ENCODE measurements at places on chromosomes 4 and X.

DNA sequence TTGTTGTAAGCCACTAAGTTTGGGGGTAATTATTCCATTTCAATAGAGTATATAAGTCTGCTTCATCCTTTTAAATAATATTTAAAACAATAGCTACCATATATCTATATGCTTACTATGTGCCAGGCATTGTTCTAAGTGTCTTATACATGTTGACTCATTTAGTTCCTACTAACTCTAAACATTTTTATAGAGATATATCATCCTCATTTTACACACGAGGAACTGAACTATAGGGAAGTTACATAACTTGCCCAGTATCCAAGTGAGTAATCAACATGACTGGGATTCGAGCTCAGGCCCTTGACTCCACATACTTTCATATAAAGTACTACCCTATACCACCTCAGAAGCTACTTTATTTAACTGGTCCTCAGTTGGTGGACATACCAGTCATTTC lies 175.3 kb upstream of the RAI2 start:
- DNase-seq: no peak

GRCh38 chr4:14446311-14446710 lies 556.0 kb upstream of the CPEB2 start:
- no peak for DNase-seq

DNA sequence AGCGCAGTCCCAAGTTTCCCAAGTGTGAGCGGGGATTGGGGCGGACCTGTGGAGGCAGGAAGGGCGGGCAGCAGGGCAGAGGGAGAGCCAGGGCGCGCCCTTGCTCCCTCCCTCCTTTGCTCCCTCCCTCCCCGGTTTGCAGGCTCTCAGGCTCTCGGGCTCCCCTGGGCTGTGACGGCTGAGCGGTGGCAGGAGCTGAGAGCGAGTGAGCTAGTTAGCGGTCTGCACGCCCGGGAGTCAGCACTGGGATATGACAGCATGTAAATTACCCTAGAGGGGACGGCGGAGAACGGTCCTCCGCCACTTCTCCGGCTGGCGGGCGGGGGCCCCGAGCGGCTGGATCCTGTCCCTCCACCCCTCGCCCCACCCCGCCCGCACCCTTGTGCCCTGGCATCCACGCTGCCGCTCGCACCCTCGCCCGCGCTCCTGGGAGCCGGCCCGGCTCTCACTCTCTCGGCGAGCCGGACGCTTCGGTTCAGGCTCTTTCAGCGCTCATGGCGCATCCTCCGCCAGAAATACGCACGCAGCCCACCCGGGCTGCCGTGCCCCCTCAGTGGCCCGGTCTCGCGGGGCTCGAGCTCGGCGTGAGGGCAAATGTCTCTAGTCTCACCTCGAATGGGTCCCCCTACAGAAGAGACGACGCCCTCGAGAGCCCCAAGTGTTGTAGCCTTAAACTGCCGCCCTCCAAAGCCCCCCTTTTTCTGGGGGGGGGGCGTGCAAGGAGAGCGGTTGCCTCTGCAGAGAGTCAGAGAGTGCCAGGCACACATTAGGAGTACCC lies at the start of gene TSC22D3:
Gene TSC22D3 (minus strand): TSS at position 54 of the 778 bp plus-strand sequence. CDS start 368 bp downstream, outside the sequence.
- DNase-seq: peak; percentile 44

DNA sequence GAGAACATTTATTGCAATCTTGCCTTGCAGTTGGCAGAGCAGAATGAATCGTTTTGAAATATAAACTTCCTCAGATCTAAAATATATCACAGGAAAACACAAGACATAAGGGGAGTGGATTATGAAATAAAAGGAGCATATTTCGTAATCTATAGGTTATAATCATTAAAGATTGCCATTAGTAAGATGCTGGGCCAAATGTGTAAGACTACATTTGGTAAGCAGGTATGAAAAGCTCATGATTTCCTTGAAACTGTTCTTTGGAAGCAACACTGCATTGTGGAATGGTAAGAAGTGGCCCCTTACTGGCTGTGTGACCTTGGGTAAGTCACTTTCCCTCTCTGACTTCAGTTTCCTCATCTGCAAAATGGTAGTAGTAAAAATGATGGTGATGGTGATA lies 68.3 kb downstream of the AFF2 start:
- no peak for DNase-seq

GRCh38 chr4:8315435-8316250 lies 46.1 kb downstream of the HTRA3 start:
- peak; percentile 48 for DNase-seq

GRCh38 chr4:165124488-165124887 lies 11.8 kb upstream of the TMEM192 start:
- DNase-seq: no peak

GRCh38 chrX:69028006-69028760 lies 137.1 kb downstream of the PJA1 start:
- DNase-seq: no peak

- DNase-seq: no peak
Observed at GRCh38 chr4:168336837-168337549, 18.4 kb upstream of the DDX60 start.

DNA sequence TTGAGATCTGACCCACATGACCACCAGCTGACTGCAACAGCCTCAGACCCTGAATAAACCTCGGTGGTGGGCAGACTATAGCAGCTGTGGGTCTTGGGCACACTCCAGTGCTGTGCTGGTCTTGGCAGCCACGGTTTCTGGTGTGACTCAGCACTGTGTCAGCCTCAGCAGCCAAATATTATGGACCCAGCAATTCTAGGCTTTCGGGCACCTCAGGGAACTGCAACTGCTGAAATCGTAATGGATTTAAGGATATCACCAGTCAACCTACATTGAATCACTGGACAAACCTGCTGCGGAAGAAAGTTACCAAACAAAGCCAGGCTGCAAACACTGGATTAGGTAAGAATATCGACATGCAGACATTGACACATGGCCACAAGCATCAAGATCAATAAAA lies 10.5 kb upstream of the UBE2NL start:
- no peak for DNase-seq

DNA sequence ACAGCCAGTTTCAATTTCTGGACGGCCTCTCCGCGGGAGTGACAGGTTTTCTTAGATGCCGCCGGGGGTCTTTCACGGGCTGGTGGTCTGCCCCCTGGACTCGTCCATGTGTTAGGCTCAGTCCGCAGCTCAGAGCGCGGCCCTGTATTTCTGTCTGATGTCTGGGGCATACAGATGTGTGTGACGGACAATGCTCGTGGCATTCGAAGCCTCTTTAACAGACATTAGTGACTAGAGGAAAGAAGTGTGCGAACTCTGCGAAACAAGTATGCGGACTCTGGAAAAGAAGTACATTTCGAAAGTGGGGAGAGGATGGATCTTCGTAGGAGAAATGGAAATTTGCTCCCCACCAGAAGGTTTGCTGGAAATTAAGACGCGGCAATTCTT lies 793 bp upstream of the DCUN1D4 start:
- DNase-seq: no peak

DNA sequence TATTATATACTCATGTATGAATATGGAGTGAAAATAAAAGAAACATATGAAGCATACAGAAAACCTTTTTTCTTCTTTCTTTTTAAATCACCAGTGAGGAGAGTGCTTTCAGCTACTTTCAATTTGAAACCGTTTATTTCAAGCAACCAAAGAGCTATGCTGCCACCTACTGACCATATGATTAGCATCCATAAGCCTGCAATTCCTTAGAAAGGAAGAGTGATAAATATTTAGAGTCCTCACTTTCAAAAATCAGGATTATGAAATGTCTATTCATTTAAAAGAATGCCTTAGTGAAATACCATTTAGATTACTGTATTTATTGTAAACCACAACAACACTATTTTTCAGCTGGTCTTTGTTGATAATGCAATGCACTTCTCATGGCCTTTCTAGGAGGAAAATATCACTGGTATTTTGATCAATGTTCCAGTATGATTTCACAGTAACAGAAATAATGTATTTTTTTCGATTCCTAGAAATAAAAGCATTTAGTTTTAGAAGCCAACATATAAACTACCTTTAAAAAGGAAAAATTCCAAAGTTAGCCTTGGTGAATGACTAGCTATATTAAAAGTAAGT lies 667.6 kb downstream of the PCDH18 start:
- peak; percentile 5 for DNase-seq

DNA sequence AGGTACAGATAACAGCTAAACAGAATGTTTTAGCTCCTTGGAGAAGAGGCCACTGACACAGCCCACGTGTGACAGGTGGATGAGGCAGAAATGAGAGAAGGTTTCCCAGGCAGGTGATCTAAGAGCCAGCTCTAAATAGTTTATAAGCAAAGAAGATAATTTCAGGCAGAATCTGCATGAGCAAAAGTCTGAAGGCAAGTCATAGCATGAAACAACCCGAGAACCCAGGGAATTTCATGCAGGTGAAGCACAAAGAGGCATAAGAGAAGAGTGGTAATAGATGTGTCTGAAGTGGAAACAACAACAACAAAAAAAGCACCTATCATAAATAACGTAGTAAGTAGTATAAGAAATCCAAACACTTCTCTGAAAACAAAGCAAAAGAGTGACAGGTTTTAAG lies 275.8 kb upstream of the CPEB2 start:
- no peak for DNase-seq

DNA sequence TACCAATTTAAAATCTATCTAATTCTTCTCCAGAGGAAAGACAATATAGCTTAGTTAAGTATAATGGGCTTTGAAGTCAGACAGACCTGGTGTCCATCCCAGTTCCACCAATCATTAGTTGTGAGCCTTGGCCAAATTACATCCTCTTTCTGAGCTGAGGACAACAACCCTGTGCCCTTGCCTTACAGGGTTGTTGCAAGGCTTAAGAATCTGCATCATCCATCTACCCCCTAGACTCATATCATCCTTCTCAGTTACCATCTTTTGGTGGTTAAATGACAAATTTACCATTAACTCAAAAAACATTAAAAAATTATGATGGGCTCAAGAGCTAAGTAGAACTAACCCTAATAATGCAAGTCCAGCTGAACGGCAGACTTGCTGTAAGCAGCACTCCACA lies 51.6 kb downstream of the NAP1L5 start:
- no peak for DNase-seq

GRCh38 chr4:105343146-105343931 lies 130.5 kb downstream of the PPA2 start:
- DNase-seq: no peak

DNA sequence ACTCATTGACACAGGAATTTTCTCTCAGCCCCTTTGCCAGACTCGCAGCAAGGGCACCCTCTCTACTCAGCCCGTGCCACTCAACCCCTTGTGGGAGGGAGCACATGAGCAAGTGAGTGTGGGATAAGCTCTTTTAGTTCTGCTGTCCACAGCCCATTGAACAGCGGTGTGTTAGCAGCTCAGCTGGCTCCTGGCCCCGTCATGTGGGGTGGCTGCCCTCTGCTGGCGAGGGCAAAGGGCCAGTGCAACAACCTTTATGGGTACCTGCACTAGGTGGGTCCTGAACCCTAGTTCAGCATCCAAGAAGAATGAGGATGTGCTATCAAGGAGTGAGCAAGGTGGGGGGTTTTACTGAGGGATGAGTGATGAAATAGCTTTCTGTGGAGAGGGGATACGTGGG lies 85.0 kb upstream of the ZNF81 start:
- peak; percentile 1 for DNase-seq

- no peak for DNase-seq
Observed at GRCh38 chr4:33911959-33912358, 2332.4 kb downstream of the ARAP2 start.

GRCh38 chr4:139630126-139630495 lies 35.5 kb upstream of the MGST2 start:
- DNase-seq: no peak

GRCh38 chrX:43581167-43581566 lies 74.9 kb upstream of the MAOA start:
- DNase-seq: no peak

DNA sequence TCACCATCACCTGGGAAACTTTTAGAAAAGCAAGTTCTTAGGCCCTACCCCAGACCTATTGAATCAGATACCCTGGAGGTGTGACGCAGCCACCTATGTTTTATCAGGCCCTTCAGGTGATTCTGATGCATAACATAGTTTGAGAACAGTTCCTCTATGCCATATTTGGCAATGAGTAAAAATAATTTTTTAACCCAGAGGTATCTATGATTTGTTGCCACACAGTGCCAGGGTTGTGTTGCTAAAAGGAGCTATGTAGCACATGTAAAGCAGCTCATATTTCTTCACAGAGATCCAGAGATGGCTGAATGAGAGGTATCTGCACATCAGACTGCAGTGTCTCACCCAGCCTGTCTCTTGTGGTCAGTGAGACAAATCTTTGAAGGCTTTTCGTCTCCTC lies 85.3 kb downstream of the PTPN13 start:
- DNase-seq: no peak

- no peak for DNase-seq
Observed at GRCh38 chrX:28988246-28988645, 401.0 kb downstream of the IL1RAPL1 start.
